NCI-H1694 treated with DMSO at 0.1 percent for 48 hours (cell line): ENCODE measurements at places on chromosomes 5 and 9.

GRCh38 chr9:27990524-27990923 lies 417.2 kb upstream of the C9orf72 start:
- DNase-seq = no peak

DNA sequence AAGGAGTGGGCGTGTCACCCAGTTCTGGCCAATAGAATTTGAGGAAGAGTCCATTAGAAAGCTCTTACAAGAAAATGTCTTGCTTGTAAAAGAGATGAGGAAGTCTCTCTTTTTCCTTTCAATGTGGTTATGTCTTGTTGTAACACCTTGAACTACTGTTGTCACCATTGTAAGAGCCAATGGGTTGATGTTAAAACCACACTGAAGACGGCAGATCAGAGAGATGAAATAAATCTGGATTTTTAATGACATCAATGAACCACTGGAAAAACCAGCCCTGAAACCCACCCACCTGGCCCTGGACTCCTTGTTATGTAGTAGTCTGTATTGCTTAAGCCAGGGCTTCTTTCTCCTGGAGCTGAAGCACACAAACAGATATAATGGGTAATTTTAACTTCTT lies 83.8 kb upstream of the ERCC6L2 start:
- DNase-seq = no peak

DNA sequence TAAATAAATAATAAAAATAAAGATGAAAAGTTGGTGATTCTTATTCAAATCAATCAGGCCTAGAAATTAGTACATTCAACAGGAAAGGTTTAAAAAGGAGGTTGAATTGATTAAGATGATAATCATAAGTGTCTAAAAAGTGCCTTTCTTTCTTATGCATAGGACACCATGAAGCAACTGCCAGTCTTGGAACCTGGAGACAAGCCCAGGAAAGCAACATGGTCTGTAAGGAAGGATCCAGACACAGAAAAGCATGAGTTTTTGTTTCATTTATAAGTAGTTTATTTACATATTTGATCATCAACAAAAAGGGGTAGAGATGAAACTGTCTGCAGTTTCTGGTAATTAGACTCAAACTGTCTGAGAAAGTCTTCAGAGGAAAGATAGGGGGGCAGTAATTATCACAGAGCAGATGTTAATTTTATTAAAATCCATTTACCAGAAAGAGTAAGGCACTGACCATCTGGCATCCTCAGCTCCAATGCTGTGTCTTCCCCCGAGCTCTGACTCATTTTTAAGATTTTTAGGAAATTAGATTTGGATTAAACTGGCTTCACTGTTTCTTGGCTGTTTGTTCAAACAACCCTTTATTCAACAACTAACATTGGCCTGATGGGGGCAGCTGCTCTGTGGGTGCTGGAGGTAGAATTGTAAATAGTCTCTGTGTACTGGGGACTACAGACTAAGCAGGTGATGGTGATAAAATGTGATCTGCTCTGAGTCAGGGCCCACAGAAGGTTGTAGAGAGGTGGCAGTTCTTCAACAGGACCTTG lies 2.7 kb downstream of the RABEPK start:
- peak; percentile 26 for DNase-seq

DNA sequence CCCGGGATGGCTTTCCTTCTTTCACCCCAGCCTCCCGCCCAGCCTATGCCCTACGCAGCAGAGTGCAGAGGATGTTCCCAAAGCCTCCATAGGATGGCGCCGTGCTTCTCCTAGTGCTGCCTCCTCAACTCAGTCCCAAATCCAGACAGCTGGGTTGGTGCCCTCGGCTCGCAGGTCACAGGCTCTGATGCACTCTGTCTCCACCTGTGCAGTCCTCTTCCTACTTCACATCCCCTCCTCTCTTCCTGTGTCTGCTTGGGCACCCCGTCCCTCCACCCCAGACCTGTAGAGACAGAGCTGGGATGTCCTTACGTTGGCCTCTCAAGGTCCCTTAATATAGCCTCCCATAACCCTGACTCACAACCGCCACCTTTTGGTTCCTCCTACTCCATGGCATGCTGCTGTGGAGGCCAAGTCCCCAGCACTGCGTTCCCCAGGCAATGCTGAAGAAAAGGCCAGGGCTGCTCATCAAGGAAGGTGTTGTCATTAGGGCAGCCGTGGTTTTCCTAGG lies 314.4 kb downstream of the GADD45G start:
- peak; percentile 57 for DNase-seq

GRCh38 chr5:135032999-135033861 lies 798 bp downstream of the PITX1 start:
- no peak for DNase-seq

DNA sequence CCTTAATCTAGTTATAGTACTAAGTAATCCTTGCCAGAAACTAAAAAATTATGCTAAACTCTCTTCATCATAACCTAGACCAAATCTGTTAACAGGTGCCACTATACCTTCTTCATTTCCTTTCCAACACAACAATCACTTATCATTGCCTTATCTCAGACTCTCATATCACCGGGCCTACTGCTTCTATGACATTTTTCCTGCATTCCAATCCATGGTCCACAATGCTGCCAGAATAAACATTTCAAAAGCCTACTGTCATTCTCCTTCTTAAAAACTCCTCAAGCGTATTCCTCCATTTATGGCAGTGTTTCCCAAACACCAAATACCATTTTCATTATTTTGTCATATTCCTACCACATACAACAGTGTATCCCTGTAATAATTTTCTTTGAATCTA lies 6.5 kb downstream of the PPP6C start:
- DNase-seq = no peak

GRCh38 chr9:90825586-90825985 lies 24.0 kb downstream of the SYK start:
- no peak for DNase-seq

GRCh38 chr5:68538814-68539420 lies 323.4 kb downstream of the PIK3R1 start:
- DNase-seq = no peak

DNA sequence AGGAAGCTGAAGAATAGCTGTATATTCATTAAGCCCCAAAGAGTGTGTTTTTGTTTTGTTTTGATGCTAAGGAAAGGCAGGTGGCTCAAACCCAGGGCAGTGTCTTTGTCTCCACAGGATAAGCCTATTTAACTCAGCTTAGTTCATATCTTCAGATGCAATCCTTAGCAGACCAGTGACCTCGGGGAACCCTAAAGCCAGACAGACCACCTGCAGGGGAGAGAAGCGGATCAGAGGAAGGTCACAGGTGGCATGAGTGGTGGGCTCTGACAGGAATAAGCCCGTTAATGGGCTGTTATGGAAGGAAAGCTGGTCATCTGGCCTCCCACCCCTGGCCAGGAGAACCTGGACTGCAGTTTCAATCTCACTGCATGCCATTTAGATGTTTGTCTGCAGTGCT lies 30.8 kb downstream of the TAS2R1 start:
- no peak for DNase-seq

DNA sequence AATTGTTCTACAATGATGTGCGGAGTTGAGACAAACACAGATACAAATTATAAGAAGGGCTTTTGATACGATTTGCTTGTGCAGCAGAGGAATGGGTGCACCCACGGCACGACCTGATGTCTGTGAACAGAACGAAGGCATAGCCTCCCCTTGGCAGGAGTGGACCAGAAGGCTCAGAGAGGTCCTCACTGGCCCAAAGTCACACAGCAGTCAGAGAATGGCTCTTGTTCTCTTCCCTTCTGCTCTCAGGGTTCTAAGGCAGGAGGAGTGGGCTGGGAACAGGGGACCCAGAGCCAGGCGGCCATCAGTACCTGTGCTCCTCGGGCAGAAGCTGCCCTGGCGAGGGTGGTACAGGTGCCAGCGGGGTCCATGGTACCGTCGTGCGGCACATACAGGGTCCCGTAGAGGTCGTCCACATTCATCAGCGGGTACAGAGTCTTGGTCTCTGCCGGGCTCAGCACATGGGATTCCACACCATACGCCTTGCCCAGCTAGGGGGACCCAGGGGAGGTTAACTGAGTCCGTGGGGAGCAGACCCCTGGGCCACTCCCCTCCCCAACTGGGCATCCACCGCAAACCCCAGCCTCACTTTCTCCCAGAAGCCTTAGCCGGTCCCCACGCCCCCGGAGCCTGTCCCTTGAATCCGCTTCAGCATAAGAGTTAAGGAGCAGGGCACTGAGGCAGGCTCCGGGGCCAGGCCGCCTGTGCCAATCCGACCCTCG lies 7.0 kb downstream of the SARDH start:
- no peak for DNase-seq

GRCh38 chr9:135590486-135591079 lies 29.0 kb downstream of the PAEP start:
- no peak for DNase-seq

GRCh38 chr5:73668017-73668416 lies 42.0 kb downstream of the ARHGEF28 start:
- DNase-seq = no peak

GRCh38 chr9:96236854-96237550 lies 65.0 kb downstream of the HSD17B3 start:
- no peak for DNase-seq

- DNase-seq = no peak
Observed at GRCh38 chr9:81729135-81729534, 39.8 kb upstream of the TLE1 start.

GRCh38 chr9:137070201-137070905 lies at the start of gene SAPCD2:
SAPCD2 (minus strand) TSS chr9:137070557; CDS start chr9:137070460, 97 bp downstream.
- DNase-seq = peak; percentile 69

DNA sequence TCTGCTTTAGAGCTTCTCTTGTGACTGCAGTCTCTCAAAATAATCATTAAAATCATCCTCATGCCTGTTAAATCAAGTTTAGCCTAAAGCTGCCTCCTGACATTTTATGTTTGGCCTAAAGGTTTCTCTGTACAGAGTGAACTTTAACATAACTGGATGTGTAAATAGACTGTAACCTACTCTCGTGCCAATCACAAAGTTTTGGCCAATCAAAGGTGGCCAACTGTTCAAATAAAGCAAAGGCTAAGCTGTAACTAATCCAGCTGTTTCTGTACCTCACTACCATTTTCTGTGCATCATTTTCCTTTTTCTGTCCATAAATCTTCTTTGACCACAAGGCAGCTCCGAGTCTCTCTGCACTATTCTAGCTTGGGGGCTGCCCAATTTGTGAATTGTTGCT lies 86.2 kb downstream of the GCNT1 start:
- no peak for DNase-seq

GRCh38 chr5:82072138-82072537 lies 100.3 kb downstream of the ATG10 start:
- DNase-seq = no peak

DNA sequence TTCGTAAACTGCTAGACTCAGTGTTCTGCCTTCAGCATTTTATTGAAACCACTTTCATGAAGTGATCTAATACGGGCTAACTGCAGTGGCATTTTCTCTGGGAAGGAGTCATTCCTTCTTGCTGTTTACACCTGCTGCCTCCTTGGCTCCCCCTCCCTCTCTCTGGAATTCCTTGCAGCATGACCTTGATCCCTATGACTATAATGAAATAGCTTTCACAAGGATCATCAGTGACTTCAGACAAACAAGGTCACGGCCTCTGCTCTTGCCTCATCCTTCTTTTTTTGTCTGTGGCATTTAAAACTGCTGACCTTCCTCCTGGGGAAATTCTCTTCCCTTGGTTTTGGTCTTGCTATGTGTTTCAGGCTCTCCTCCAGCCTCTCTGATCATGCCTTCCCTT lies 90.2 kb downstream of the ZNF462 start:
- no peak for DNase-seq

DNA sequence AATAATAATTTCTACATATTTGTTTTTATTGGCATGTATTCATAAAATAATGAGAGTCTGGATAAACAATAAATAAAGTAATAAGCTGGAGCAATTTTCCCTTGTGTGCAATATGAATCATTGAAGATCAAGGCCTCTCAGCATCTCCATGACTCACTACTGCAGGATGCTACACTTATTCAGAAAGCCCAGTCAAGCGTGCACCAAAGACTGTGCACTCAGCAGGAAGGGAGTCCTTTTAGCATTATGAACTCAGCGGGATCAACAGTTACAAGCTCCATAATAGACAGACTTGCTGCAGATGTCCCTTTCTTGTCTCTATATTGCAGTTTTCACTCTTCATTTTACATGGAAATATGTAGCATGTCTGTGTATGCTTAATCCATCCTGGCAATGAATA lies 485.3 kb downstream of the CDH9 start:
- DNase-seq = no peak

DNA sequence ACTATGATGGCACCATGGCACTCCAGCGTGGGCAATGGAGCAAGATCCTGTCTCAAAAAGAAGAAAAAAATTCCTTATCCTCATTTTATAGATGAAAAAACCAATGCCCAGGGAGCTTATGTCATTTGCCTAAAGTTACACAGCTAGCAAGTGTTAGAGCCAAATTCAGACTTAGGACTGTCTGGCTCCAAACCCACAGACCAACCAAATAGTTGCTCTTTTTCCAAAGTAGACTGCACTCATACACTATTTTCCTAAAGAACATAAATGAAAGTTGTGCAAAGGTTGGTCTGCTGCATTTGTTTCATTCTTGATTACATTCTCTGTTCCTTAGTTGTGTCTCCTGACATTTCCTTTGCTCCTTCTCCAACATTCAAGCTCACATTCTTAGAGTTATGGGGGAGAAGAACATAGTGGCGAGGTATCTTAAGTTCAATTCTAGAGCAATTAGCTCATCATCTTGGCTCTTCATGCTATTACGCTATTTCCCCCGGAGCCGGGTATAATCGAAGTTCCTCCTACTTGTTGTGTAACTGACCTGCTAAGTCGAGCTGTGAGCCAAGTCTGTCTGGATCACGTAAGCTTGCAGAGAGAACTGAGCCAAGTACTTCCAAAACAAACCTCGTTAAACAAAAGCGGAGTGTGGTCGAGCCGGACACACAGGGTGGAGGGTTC lies 138.3 kb downstream of the RFK start:
- no peak for DNase-seq

- DNase-seq = no peak
Observed at GRCh38 chr5:160369990-160370712, at the start of gene C1QTNF2. C1QTNF2 (minus strand) TSS chr5:160370626; CDS start chr5:160355011, 15,615 bp downstream.

DNA sequence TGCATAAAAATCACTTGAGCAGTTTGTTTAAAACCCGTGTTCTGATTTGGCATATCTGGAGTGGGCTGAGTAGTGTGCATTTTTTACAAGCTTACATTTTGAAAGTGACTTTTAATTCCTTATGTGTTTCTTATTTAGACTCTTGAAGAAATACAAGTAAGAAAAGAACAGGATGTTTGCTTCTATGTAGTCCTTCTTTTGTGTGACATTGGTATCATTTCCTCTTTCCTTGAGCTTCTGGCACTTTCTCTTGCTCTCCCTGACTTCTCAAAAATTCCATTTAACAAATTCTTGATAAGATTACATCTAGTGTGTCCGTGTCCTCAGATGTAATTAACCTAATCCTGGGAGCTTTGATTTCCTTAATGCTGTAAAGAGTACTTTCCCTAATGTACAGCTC lies 12.5 kb downstream of the GARNL3 start:
- no peak for DNase-seq

GRCh38 chr9:4994166-4994890 lies 9.3 kb downstream of the JAK2 start:
- no peak for DNase-seq

GRCh38 chr5:126716861-126717260 lies 60.1 kb upstream of the LMNB1 start:
- DNase-seq = no peak

- DNase-seq = no peak
Observed at GRCh38 chr5:145531038-145531734, 304.0 kb downstream of the PRELID2 start.

DNA sequence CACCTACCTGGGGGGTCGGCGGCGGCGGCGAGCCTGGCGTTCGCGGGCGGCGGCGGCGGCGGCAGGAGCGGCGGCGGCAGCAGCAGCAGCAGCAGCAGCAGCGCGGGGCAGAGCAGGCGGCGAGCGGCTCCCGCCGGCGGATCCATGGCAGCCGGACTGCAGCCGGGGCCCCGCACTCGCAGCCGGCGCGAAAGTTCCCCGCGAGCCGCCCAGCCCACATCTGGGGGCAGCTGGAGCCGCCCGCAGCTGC lies 153 bp downstream of the ADAMTS2 start:
- DNase-seq = no peak
